ENCODE measurements at places on chromosomes 7 and 10.

- DNase-seq, result no peak
Observed at GRCh38 chr7:37212051-37212450, 236.6 kb downstream of the ELMO1 start.

DNA sequence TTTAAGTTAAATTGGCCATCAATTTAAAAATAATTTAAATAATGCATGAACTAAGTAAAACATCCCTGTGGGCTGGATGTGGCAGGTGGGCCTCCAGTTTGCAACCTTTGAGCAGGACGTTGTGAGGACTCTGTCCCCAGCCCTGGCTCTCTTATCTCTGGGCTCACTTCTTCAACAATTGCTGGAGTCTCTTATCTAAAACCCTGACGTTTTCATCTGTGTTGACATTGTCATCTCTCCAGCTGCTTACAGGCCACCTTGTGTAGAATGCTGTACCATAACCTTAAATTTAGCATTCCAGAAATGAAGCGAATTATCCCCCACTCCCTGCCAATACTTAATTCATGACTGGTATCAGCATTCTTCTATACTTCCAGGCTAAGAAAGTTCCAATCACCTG lies 3.2 kb upstream of the KIF5B start:
- no peak for DNase-seq

- DNase-seq, result no peak
Observed at GRCh38 chr10:11869219-11869618, 46.1 kb downstream of the PROSER2 start.

- DNase-seq, result no peak
Observed at GRCh38 chr10:118802126-118802793, 47.5 kb upstream of the CACUL1 start.

DNA sequence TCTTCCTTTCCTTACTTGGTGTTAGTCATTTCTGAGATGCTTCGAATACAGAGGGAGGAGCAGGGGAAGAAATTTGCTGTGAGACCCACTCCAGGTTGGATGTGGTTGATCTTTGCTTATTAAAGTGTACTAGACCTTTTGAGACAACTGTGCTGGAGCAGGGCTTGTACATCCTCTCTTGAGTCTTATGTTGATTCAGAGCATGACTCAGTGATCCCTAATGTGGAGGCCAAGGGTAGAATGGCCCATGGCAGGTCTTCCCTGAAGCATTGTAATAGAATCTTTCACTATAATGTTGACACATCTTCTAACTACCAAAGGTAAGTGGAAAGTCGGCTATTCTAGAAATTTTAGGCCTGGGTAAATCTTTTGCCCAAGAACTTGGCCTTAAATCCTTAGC lies 17.0 kb upstream of the SFR1 start:
- peak; percentile 64 for DNase-seq

GRCh38 chr7:78395298-78396036 lies 596.9 kb downstream of the PHTF2 start:
- DNase-seq, result no peak

DNA sequence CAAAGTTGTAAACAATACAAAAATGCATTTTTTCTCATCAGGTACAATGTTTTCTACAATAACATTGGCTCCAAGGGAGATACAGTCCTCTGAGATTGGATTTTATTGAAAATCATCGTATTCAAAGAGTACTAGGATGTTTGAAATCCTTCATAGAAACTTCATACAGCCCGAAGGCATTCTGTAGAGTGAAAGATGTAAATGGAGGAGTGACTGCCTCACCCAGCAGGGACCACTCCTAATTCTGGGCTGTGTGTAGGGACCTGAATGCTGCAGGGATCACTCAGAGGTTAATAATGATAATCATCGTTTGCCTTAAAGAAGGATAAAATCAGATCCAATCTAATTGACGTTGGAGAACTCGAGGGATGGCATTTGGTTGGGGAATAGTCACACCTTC lies 198.6 kb downstream of the HECW1 start:
- DNase-seq, result no peak

- DNase-seq, result no peak
Observed at GRCh38 chr10:72417971-72418370, 63.3 kb upstream of the DNAJB12 start.

DNA sequence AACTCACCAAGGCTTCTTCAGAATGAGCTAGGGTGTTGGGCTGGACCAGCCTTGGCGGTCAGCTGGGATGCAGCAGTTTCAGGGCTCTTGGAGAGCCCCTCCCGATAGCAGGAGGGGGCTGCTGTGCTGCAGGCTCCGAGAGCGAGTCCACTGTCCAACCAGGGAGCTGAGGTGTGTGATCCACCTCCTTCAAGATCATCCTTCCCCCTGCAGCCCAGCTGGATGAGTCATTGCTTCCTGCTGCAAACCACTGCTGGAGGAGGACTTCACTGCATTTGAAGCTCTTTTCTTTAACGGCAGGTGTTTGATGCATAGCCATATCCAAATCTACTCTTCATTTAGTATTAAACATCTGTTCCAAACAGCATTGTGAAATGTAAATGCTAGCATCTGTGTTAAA lies 54.2 kb upstream of the EBF3 start:
- peak; percentile 86 for DNase-seq

DNA sequence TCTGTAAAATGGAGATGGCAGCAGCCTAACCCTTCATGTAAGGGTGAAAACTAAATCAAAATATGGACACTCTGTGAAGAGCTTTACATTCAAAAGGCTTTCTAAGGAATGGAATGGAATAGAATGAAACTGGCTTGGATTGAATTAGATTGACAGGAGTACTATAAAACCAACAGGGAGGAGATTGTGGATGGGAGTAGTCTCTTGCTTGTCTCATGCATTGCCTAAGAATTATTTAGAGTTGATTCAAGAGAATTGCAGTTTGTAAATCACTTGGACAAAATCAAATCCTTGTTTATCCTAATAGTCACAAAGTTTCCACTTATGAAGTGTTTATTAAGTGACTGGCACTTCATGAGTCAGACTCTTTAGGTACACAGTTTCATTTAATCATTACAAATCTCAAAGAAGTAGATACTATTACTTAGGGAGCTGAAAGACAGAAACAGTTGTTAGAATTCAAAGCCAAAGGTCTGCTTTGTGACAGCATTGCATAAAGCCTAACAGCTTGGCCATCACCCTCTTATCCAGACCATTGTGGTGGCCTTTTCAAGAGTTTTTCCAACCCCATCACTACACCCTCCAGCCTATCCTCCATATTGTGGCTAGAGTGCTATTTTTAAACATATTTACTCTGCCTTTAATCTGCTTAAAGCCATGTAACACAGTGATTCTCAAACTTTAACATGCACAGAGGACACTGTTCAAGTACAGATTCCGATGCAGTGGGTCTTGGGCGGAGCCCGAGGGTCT lies 91.9 kb upstream of the GHITM start:
- DNase-seq, result no peak
